ENCODE measurements at places on chromosomes 1 and 21.

GRCh38 chr1:15151871-15152270 lies 1.7 kb upstream of the TMEM51 start:
- peak overlapping the region; percentile 87 for H3K4me3 ChIP-seq
- no peak overlapping the region for H3K27ac ChIP-seq
- no peaks in the 10 kb centered on the region for H3K36me3 ChIP-seq
- H3K4me1 ChIP-seq = peaks cover 18% of the 10 kb centered on the region
- H3K27me3 ChIP-seq = no peaks in the 10 kb centered on the region
- no peak for DNase-seq

DNA sequence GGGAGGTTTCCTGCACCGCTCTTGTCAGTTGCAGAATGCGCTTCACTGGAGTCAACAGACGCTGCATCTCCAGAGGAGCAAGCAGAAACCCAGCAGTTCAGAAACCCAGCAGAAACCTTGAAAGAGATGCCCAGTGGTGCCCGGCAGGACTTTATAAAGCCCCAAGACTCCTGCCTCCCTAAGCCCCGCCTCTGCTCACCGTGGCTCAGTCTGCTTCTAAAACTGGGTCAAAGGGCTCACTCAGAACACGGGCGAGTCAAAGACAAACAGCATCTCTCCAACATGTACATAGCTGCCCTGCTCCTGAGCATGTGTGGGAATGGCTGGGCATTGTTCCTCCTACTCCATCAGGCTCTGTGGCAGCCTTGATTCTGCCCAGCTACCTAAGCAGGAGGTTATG lies at the start of gene HMGCS2:
TSS of gene HMGCS2 (minus strand) at position 128 of the 400 bp plus-strand sequence. CDS start at position 67, 61 bp downstream.
- H3K27me3 ChIP-seq = peaks cover 51% of the 10 kb centered on the region
- H3K36me3 ChIP-seq = no peaks in the 10 kb centered on the region
- DNase-seq = no peak
- no peak within 1 kb of the TSS for H3K27ac ChIP-seq

DNA sequence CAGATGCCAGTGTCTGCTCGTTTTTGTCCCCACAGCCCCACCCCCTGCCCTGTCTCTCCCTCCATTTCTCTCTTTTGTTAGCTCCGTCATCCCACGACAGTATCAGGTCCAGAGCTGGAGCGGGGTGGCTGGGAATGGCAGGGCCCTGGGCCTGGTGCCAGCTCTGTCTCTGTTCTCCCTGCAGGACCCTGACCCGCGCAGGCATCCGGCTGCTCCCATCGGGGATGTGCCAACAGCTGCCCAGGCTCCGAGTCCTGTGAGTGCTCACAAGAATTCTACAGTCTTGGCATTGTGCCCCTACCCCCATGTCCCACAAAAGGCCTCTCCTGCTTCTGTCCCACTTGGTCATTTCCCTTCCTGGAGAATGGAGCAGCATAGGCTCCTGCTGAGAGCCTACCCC lies 37.4 kb downstream of the UBE2T start:
- no peak for DNase-seq
- H3K4me1 ChIP-seq = no peaks in the 10 kb centered on the region
- no peak overlapping the region for H3K4me3 ChIP-seq
- no peak overlapping the region for H3K27ac ChIP-seq
- H3K36me3 ChIP-seq = no peaks in the 10 kb centered on the region
- no peaks in the 10 kb centered on the region for H3K27me3 ChIP-seq

DNA sequence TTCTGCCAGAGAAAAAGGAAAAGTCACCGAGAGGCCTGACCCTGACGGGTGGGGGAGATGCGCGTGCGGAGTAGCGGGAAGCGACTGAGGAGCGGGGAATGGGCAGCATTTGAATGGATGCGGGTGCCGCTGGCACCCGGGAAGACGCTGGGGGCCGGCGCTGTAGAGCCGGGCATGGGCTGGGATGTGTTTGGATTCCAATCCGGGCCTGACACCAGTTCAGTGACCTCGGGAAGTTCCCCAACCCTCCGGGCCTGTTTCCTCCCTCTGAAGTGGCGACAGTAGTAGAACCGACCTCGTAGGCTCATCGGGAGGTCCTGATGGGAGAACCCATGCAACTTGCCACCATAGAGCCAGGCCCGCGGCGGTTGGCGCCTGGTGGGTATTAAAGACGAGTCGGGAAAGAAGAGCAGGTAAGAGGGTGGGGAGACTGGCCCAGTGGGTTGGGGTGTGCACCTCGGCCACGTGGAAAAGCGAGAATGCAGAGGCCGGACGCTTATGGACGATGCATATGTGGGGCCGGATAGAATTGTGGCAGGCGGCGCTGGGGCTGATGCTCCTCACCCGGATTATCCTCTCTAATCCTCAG lies 642 bp upstream of the SLC16A1 start:
- peaks cover 5% of the 10 kb centered on the region for H3K4me1 ChIP-seq
- no peak for DNase-seq
- H3K36me3 ChIP-seq = no peaks in the 10 kb centered on the region
- no peaks in the 10 kb centered on the region for H3K27me3 ChIP-seq
- H3K27ac ChIP-seq = peak overlapping the region; percentile 89
- peak overlapping the region; percentile 81 for H3K4me3 ChIP-seq

- H3K4me1 ChIP-seq = peaks cover 16% of the 10 kb centered on the region
- no peaks in the 10 kb centered on the region for H3K27me3 ChIP-seq
- no peak overlapping the region for H3K4me3 ChIP-seq
- no peak overlapping the region for H3K27ac ChIP-seq
- H3K36me3 ChIP-seq = peaks cover 11% of the 10 kb centered on the region
- no peak for DNase-seq
Observed at GRCh38 chr1:19619697-19620384, 24.3 kb upstream of the NBL1 start.

- no peaks in the 10 kb centered on the region for H3K4me1 ChIP-seq
- no peak overlapping the region for H3K4me3 ChIP-seq
- no peaks in the 10 kb centered on the region for H3K27me3 ChIP-seq
- DNase-seq = no peak
Observed at GRCh38 chr1:227558732-227559262, 4.6 kb upstream of the ZNF678 start.

DNA sequence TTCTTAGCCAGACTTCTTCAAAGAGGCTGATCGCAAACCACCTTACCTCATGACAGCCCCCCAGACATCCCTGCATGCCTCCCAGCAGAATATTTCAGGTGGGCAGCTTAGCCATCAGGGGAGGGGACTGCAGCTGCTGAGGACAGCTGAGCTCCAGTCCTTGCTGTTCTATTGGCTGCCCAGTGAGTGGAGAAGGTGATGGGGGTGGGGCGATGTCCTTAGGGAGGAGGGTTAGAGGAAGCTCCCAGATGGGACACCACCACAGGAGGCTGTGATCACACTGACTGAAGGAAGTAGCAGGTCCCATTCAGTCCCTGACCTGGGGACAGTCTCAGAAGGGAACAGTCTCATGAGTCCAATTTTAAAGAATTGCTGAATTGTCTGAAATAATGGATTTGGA lies 38.3 kb downstream of the GJA5 start:
- no peaks in the 10 kb centered on the region for H3K4me1 ChIP-seq
- no peak overlapping the region for H3K27ac ChIP-seq
- no peak overlapping the region for H3K4me3 ChIP-seq
- DNase-seq = no peak

GRCh38 chr1:25905680-25906643 lies at the start of gene STMN1:
STMN1 (minus strand) TSS chr1:25906419; CDS start chr1:25904676, 1,743 bp downstream.
- H3K27me3 ChIP-seq = no peaks in the 10 kb centered on the region
- peak within 1 kb of the TSS; percentile 87 for H3K27ac ChIP-seq
- no peak for DNase-seq
- peaks cover 31% of the 10 kb centered on the region for H3K36me3 ChIP-seq
- H3K4me3 ChIP-seq = peak within 1 kb of the TSS; percentile 60

GRCh38 chr1:24861821-24862727 lies 68.0 kb downstream of the RUNX3 start:
- no peaks in the 10 kb centered on the region for H3K4me1 ChIP-seq
- no peak overlapping the region for H3K27ac ChIP-seq
- H3K4me3 ChIP-seq = no peak overlapping the region

GRCh38 chr1:32427264-32427963 lies 33.2 kb upstream of the BSDC1 start:
- H3K27ac ChIP-seq = no peak overlapping the region
- H3K4me1 ChIP-seq = no peaks in the 10 kb centered on the region
- no peaks in the 10 kb centered on the region for H3K36me3 ChIP-seq

- peaks cover 31% of the 10 kb centered on the region for H3K4me1 ChIP-seq
- no peaks in the 10 kb centered on the region for H3K36me3 ChIP-seq
- H3K27ac ChIP-seq = peak overlapping the region; percentile 80
- DNase-seq = no peak
- peak overlapping the region; percentile 0 for H3K4me3 ChIP-seq
- no peaks in the 10 kb centered on the region for H3K27me3 ChIP-seq
Observed at GRCh38 chr1:244964112-244964971, 100.0 kb upstream of the HNRNPU start.

DNA sequence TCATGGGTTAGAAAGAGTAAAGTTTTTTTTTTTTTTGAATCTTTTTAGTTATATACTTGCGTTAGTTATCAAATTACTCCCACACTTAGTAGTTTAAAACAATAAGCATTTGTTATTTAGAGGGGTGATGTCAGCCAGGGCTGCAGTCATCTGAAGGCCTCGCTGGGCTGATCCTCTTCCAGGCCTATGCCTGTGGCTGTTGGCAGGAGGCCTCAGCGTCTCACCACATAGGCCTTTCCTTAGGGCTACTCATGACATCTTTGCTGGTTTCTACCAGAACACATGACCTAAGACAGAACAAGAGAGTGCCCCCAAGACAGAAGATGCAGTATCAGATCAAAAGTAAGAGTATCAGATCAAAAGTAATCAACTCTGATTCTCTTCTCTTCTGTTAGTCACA lies 167.4 kb downstream of the HHAT start:
- no peaks in the 10 kb centered on the region for H3K27me3 ChIP-seq
- no peaks in the 10 kb centered on the region for H3K4me1 ChIP-seq
- no peak overlapping the region for H3K27ac ChIP-seq
- no peak overlapping the region for H3K4me3 ChIP-seq

- no peak overlapping the region for H3K4me3 ChIP-seq
- no peaks in the 10 kb centered on the region for H3K27me3 ChIP-seq
- DNase-seq = no peak
- peaks cover 2% of the 10 kb centered on the region for H3K4me1 ChIP-seq
- H3K27ac ChIP-seq = no peak overlapping the region
Observed at GRCh38 chr1:84428235-84428634, 30.0 kb downstream of the DNASE2B start.

- H3K27me3 ChIP-seq = no peaks in the 10 kb centered on the region
- H3K4me1 ChIP-seq = peaks cover 12% of the 10 kb centered on the region
- DNase-seq = no peak
- no peak overlapping the region for H3K4me3 ChIP-seq
- no peak overlapping the region for H3K27ac ChIP-seq
Observed at GRCh38 chr1:12182410-12182984, 15.7 kb downstream of the TNFRSF1B start.
